ENCODE measurements at places on chromosomes 6 and 20.
A peak's percentile ranks its signal among the peaks of the same experiment; 100 is the strongest.

DNA sequence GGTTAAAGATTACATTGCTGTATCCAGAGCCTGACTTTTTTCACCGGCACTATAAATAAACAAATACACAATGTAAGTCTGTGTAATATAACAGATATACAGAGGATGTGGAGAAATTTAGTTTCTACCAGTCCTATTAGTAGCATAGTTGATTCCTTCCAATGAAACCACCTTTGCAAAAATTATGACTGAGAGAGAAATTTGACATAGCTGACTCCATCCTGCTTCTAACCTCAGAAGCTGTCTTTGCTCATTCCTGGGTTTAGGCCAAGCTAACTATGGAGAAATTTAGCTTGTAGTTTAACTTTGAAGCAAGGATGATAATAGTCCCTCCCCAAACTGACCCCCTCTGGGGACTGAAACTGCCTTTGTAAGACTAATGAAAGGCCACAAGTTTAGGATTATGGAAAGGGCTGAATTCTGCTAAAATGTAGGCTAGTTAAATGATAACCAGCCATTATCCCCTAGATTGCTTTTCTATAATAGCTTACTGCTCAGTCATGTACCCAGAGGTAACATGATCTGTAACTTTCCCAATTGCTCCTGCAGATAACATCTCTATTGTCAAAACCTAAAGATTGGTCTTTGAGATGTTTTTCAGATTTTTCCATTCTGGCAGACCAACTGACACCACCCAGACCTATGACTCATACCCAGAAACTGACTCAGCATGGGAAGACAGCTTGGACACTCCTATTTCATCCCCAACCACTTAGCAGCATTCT lies 172.8 kb upstream of the ARG1 start:
- DNase-seq = no peak

DNA sequence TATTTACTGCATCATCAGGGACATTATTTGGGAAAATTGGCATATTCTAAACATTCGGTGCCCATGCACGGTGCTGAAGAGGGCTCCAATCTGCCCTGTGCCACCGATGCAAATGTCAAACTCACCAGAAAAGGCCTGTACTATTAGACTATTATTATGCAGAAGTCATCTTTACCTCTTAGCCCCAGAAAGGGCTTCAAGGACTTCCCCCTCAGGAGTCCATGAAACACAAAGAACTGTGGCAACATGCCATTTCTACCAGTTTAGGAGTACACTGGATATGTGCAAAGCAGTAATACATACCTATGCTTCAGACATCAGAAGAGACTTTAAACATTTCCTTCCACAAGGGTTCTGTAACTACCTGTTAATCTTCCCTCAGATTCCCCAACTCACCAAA lies 8.6 kb downstream of the DIDO1 start:
- DNase-seq = no peak

- no peak for DNase-seq
Measured at GRCh38 chr6:123118811-123119210, 122.8 kb downstream of the CLVS2 start.

GRCh38 chr6:118565311-118565960 lies 17.3 kb downstream of the PLN start:
- DNase-seq = peak; percentile 44

DNA sequence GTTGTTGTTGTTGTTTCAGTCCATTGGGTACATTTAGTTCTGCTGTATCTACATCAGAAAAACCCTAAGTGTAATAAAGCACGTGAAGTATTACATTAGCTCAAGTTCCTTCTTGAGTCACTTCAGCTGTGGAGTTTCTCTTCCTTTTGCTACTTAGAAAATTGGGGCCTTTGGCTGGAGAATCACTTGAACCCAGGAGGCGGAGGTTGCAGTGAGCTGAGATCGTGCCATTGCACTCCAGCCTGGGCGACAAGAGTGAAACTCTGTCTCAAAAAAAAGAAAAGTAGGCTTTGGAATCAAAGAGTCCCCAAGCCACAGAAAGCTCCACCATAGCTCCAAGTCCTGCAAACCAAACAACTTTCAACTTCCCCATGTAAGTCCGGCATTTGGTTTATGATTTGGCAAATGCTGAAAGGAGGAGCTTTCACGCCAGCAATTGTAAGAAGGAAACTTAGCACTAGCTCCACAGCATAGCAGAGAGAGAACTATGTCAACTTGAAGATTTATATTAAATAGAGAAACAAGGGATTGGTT lies 56.5 kb upstream of the RNF144B start:
- DNase-seq = no peak

DNA sequence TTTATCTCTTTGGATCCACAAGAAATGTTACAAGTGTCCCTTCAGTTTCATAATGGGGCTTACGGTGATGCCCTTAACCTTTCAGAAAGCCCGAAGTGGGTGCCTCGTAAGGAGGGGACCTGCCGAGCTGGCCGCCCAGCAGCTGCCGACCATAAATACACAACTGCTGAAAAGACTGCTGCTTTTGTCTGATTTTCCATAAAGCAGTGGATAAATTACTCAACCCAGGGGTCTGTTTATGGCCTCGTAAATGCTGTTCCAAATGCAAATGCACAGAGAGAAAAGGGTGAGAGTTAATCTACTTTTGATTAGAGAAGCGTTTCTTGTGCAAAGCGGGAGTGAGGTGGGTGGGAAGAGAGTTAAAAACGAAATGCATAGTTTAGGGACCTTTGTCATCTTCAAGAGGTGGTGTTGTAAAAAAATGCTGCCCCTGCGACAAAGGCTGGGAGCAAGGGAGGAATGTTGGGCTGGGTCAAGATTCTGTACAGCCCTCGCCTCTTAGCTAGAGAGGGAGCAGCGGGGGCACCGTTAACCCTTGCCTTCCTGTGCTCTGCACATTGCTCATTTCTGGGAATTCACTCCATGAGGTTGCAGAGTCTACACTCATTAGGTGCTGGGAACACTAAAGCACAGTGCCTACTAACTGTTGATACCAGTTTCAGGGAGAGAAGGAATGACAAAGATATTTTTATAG lies 112.0 kb upstream of the MTHFD1L start:
- no peak for DNase-seq

DNA sequence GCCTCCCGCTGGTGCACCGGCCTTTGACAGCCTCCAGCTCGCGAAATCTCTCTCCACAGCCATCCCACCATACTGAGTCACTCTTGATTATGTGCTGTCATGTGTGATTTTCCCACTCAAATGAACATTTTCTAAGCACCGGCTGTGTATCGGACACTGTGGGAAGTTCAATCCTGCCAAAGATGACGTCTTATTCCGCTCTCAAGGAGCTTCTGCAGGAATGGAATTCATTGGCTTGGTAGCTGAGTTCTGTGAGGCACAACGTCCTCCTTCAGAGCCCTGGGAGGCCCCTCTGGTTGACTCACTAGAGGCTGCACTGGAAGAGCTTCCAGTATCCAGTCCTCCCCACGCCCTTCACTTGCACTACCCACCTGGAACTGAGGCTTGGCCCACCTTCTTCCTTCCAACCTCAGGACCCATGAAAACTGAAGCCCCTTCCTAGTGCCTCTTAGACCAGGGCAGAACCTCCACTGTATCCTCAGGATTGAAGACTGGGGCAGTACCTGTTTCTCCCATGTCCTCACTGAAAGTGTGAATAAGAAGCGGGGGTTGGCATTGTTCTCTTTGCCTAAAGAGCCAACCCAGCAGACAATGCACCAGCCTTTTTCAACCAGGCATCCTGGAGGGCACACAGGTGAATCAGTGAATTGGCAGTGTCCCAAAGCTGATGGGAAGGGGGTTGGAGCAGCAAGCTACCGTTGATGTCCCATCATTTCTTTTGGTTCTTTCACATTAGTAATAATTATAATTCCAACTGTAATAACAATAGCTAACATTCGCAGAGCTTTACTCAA lies 1.7 kb downstream of the UNC5CL start:
- DNase-seq = no peak

GRCh38 chr6:161207200-161207599 lies 66.7 kb downstream of the AGPAT4 start:
- DNase-seq = no peak

GRCh38 chr20:19074356-19074755 lies 138.1 kb upstream of the SLC24A3 start:
- no peak for DNase-seq

DNA sequence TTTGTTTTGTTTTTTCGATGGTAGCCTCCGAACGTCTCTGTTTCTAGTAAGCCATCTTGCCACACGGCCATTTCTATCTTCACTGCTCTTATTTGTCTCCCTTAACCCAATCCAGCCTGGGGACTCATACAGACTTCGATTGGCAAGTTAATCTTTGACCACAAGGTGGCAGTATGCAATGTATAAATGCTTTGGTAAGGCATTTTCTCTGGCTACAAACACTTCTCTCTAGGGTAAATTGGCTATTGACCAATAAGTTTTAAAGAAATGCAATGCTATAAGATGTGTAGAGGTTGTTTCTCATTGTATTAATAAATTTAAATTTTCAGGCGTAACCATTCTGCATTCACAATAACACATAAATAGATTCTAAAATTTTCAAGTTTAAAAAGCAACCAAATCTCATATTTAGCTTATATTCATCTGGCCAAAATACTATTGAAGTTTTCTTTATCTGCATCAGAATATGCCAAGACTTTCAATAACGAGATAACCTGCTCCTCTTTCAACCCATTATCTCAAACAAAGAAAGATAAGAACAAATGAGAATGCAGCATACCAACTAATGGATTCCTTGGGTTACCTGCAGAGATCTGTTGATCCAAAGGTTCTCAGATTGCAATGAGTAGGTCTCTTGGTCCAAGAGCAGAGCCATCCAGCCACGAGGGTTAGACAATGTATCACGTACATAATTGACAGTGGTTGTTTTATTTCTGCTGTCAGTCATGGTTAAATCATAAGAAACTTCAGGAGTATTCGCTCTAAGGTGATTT lies 231.9 kb downstream of the PKHD1 start:
- DNase-seq = no peak

DNA sequence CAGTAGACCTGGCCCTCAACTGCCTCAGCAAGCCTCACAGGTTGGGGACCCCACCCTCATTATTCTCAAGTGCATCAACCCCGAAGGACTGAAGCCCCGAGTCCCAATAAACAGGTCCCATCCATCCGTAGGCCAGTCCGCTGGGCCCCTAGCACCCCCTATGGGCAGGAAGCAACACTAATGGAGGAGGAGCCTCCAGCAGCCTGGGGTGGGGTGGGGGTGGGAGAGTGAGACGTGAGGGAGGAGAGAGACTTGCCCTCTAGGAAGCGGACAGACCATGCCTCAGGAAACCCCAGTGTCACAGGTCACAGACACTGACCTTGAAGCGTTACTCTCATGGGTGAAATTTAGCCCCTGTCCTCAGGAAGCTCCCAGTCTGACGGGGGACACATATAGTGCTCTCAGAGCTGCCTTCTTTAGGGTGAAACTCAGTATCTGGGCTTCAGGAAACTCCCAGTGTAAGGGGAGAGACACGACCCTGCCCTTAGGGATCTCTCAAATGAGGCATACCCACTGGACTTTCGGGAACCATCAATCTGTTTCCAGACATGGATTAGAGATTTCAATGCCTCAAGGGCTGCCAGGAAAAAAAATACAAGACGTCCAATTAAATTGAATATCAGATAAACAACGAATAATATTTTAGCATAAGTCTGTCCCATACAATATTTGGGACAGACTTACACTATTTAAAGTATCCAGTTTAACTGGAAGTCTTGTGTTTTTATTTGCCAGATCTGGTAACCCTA lies 125.8 kb downstream of the MRPL14 start:
- DNase-seq = no peak

DNA sequence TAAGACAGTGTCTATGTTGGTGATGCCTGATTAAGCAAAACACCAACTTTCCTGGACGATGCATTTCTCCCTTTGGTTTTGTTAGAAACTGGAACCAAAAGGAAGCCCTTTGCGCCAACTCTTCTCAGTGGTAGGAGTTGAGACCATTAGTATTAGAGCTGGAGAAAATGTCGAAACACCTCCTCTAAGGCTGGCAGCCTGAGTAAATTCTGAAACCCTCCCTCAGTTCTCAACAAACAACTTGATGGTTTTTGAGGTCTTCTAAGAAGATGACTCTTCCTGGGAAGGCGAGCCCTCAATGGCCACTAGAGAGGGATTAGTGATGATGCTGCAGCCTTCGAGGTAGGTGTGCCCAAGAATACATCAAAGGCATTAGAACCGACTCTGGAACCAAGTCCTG lies 78.4 kb upstream of the CCN6 start:
- no peak for DNase-seq

DNA sequence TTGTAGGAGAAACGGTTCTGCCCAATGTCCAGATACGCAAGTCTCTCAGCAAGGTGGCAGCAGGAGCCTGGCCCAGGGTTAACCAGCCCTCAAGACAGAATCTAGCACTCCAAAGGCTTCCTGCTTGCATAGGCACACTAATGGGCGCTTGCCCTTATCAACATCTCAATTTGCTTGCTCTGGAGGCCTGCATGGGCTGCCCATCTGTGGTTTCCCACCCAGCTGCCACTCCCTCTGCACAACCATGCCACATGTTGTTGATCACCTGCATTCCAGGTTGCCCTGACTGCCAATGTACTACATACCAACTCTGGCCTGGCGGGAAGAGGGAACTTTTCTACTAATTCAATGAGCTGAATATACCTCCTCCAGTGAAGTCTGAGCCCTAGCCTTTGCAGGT lies 74.6 kb downstream of the ATG5 start:
- DNase-seq = no peak

DNA sequence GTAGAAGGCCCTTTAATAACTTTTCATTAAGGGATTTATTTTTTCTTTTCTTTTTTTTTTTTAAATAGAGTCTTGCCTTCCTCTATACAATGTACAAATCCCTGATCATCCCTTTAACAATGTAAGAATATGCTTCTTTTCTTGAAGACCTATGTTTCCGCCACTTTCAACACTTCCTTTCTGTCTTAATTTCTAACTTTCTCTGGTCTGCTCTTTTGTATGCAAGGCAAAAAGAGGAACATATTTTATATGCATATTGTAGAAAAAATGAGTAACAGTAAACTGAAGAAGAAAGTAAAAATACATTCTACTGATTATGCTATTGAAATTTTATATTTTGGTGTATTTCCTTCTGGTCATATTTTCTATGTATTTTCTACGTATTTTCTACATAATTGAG lies 484.7 kb downstream of the TFAP2B start:
- DNase-seq = no peak

DNA sequence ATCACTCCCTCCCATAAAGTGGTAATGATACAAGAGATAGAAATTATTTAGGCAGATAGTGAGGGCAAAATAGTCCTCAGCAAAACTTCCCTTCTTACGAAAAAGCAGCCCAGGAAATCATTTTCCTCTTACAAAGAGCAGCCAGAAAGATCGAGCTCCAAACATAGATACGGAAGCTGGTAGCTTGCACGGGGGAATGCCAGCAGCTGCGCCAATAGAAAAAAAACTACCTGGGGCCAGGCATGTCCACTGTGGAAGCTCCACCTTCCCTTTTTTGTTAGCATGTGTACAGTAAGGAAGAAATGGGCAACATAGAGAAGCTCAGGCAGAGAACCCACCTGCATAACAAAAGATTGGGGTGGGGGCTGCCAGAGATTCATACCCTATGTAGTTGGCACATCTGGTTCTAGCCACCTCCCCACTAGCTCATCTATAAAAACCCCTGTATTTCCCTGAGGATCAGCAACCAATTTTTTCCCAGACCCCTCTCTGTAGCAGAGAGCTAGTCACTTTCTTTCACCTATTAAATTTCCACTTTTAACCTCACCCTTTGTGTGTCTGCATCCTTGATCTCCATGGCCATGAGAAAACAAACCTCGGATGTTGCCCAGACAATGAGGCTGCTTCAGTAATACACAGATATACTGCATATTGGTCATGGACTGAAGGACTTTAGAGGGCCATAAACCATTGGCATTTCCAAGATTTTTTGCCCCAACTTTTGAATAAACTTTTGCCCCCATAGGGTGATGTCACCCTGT lies 52.1 kb downstream of the SOD2 start:
- no peak for DNase-seq
